ENCODE measurements at places on chromosomes 7 and 10.

DNA sequence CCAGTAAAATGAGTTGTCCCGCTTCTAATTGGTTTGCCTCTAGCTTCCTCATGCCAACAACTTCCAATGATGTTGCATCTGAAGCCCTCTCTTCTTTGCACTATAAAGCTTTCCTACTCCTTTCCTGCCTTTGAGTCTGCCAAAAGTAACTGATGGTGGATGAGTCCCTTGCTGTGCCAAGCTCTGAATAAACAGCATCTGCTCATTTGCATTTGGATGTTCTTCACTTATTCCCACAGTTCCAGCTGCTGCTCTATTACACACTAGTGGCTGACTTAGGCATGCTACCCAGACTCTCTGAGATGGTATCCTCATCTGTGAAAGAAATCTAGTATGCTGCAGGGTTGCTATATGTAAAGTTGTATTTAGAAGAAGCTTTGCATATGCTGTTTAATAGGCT is 24.9 kb downstream of the SFR1 start:
- H3K4me3 ChIP-seq, result no peak overlapping the region
- no peaks in the 10 kb centered on the region for H3K4me1 ChIP-seq
- no peak for DNase-seq
- H3K27ac ChIP-seq, result no peak overlapping the region
- H3K36me3 ChIP-seq, result no peaks in the 10 kb centered on the region

DNA sequence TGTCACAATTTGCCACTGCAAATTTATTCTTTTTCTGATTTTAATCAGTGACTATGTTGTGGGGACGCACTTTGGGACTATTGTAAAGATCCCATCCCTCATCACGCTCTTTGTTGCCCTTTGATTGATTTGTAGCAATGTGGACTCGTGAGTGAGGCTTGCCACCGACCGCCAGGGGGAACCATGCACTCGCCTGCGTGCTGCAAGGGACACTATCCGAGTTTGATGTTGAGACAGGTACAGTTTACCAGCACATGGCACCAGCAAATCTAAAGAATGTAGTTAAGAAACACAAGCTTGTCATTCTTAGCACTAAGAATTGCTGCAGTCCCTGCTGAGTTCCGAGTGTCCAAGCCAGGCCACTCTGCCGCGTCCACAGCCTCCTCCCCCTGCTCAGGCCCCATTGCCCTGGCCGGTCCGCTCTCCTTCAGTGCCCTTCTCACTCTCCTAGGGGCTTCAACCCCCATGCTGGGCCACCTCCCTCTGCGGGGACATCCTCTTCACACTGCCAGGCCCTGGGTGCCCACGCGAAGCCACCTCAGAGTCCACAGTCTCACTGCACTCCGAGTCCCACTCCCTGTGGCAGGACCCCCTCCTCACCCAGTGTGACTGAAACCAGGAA is 2.0 kb upstream of the SFTPA2 start:
- H3K36me3 ChIP-seq, result no peaks in the 10 kb centered on the region
- DNase-seq, result peak; percentile 82
- no peaks in the 10 kb centered on the region for H3K27me3 ChIP-seq
- no peak overlapping the region for H3K27ac ChIP-seq

DNA sequence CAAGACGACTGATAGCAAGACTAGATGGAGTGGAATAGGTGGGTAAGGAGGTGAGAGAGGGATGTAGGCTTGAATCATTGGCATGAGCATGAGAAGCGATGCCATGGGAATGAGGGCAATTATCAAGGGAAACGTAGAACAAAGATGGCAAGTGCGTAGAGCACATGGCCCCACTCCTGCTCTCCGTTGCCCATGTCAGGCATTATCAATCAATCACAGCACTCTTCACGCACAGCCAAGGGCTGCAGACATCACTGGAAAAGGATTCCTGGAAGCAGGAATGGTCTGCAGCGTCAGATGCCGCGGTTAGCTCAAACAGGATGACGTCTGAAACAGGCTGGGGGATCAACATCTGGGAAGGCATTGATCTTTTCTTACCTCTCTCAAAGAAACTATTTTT is 25.6 kb upstream of the GALNTL5 start:
- H3K36me3 ChIP-seq, result no peaks in the 10 kb centered on the region
- no peak overlapping the region for H3K27ac ChIP-seq
- no peak overlapping the region for H3K4me3 ChIP-seq

GRCh38 chr7:113784316-113784715 is 134.5 kb downstream of the PPP1R3A start:
- no peak for DNase-seq
- H3K4me3 ChIP-seq, result no peak overlapping the region
- H3K4me1 ChIP-seq, result no peaks in the 10 kb centered on the region
- H3K36me3 ChIP-seq, result no peaks in the 10 kb centered on the region
- no peak overlapping the region for H3K27ac ChIP-seq

GRCh38 chr7:142240546-142240945 is 17.3 kb downstream of the PRSS58 start:
- no peak overlapping the region for H3K27ac ChIP-seq
- H3K4me3 ChIP-seq, result no peak overlapping the region
- no peak for DNase-seq
- H3K4me1 ChIP-seq, result no peaks in the 10 kb centered on the region
- H3K36me3 ChIP-seq, result no peaks in the 10 kb centered on the region

- H3K4me3 ChIP-seq, result no peak overlapping the region
- no peak for DNase-seq
- H3K27me3 ChIP-seq, result no peaks in the 10 kb centered on the region
Observed at GRCh38 chr7:139972029-139972428, 90.7 kb downstream of the PARP12 start.

GRCh38 chr10:130751851-130752250 is 559.7 kb downstream of the TCERG1L start:
- H3K27me3 ChIP-seq, result no peaks in the 10 kb centered on the region
- H3K36me3 ChIP-seq, result no peaks in the 10 kb centered on the region
- no peak overlapping the region for H3K4me3 ChIP-seq
- no peak overlapping the region for H3K27ac ChIP-seq
- peak; percentile 26 for DNase-seq

- DNase-seq, result no peak
- H3K4me1 ChIP-seq, result no peaks in the 10 kb centered on the region
- H3K36me3 ChIP-seq, result no peaks in the 10 kb centered on the region
- no peak overlapping the region for H3K4me3 ChIP-seq
- no peak overlapping the region for H3K27ac ChIP-seq
- no peaks in the 10 kb centered on the region for H3K27me3 ChIP-seq
Observed at GRCh38 chr7:108178398-108178797, 48.2 kb upstream of the LAMB4 start.

DNA sequence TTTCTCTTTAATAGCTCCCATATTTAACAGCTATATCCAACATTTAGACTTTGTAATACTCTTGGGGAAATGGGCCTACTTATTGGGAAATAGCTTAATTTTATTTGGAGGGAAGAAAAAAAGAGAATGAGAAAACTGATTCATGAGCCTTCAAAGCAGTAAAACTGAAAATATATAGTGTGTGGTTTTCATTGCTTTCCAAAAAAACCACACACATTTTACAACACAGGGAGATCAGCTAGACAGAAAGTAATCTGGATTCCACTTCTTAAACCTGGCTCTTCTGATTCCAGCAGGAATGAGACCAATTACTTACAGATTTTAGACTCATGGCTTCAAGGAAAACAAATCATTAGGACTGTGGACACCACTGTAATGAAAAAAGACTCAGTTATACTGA is 48.7 kb downstream of the CH25H start:
- H3K4me3 ChIP-seq, result no peak overlapping the region
- no peak for DNase-seq
- no peaks in the 10 kb centered on the region for H3K4me1 ChIP-seq
- H3K27me3 ChIP-seq, result no peaks in the 10 kb centered on the region
- H3K27ac ChIP-seq, result no peak overlapping the region

GRCh38 chr10:83225781-83226180 is 913.5 kb upstream of the GHITM start:
- no peak for DNase-seq
- H3K4me1 ChIP-seq, result no peaks in the 10 kb centered on the region
- H3K36me3 ChIP-seq, result no peaks in the 10 kb centered on the region
- no peak overlapping the region for H3K4me3 ChIP-seq
- no peaks in the 10 kb centered on the region for H3K27me3 ChIP-seq

DNA sequence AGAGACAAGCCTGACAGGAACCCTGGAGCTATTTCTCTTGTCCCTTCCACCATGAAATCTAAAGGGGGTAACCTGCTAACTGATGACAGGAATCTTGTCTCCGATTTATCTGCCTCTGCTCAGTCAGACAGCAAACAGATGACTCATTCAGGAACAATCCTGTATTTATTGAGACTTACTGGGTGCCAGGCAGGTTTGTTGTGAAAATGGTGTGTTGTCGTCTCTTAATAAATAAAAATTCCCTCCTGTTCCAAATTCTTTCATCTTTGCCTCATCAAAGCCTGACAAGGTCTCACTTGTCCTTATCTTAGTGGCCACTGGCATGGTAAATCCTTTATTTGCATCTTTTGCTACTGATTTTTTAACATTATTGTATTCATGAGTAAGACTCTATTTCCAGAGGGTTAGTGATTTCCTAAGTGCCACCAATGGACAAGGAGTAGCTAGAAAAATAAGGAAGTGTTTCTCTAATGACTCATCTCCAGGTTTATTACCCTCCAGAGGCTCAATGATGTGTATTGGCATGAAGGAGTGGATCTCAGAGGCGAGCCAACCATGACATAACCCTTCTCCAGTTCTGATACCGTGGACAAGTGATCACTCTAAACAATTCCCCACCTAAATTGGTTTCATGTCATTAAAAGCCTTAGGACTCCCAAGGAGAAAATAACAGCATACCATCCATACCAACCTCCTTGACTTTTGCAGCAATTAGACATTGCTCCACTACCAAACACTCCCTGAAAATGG is 724.0 kb downstream of the GRID1 start:
- H3K27ac ChIP-seq, result no peak overlapping the region
- no peak for DNase-seq

GRCh38 chr7:104431930-104432329 is 103.5 kb downstream of the LHFPL3 start:
- H3K27ac ChIP-seq, result no peak overlapping the region
- no peak for DNase-seq
- H3K36me3 ChIP-seq, result no peaks in the 10 kb centered on the region
- no peaks in the 10 kb centered on the region for H3K4me1 ChIP-seq
- no peaks in the 10 kb centered on the region for H3K27me3 ChIP-seq

DNA sequence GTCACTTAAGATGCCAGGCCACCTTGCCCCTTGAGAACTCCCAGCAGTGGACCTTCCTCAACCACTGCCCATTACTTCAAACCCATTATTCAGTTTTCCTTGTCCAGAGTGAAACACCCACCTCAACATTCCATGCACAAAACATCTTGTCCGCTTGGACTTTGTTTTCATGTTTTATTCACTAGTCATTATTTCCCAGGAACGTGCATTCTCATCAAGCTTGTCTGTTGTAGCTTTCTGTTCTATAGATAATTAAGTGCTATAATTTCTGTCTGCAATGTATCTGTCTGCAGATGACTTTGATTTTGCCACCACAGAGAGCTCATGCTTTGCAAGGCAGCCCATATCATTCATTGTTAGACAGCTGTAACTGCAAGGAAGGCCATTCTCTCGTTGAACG is 117.4 kb downstream of the RAB18 start:
- DNase-seq, result no peak
- no peaks in the 10 kb centered on the region for H3K36me3 ChIP-seq
- no peaks in the 10 kb centered on the region for H3K27me3 ChIP-seq
- peaks cover 2% of the 10 kb centered on the region for H3K4me1 ChIP-seq
- H3K4me3 ChIP-seq, result no peak overlapping the region
- H3K27ac ChIP-seq, result no peak overlapping the region

DNA sequence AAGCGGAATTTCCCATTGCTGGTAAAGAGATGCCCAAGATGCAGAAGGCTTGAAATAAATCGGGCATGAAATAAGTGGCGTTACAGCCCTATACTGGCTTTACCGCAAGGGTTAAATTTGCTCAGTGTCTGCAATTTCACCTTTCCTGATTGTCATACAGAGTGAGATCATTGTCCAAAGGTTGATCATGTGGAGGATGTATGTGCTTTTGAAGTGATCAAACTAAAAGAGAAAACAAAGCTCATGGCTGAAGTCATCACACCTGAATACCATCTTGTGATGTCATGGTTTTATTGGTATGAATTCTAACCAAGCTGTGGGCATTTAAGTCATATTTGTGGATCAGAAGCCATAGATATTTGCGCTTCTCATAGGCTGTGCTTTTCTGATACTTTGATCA is 635.5 kb downstream of the AUTS2 start:
- H3K4me1 ChIP-seq, result no peaks in the 10 kb centered on the region
- no peak overlapping the region for H3K4me3 ChIP-seq
- H3K27ac ChIP-seq, result no peak overlapping the region
- no peak for DNase-seq

DNA sequence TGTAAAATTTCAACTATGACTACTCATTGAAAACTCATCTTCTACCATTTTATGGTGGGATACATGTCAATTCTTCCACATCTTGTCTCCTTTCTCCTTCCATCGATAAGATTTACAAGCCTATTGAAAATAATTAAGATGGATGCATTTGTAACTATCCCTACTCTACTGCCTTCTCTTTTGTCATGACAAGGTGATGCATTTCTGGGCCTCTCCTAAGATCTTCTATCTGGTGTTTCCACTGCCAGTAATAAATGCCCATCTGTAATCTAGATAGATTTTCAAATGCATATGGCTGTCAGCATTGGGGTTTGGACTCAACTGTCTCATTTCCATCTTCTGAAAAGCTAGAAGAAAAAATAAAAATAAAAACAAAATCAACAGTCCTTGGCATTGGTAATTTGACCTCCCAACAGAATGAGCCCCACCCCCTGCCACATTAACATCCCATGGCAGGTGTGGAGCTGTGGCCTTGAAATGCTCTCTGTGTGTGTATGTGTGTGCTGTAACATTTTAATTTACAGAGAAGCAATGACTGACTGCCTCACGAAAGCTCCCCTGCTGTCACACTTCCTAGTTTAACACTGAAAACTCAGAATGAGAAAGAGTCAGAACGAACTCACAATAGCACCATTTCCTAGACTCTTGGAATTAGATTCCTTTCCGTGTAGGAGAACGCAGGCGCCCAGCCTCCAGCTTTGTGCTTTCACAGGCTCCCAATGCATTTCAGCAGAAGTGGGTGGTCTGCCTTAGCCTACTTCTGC is 74.2 kb downstream of the RHOBTB1 start:
- no peaks in the 10 kb centered on the region for H3K4me1 ChIP-seq
- H3K36me3 ChIP-seq, result peaks cover 18% of the 10 kb centered on the region
- no peak overlapping the region for H3K27ac ChIP-seq
- no peaks in the 10 kb centered on the region for H3K27me3 ChIP-seq
- no peak for DNase-seq
- no peak overlapping the region for H3K4me3 ChIP-seq

Measured in kidney (tissue), 22 donors.